Fibroblast of skin of right biceps (primary cell): ENCODE measurements at places on chromosomes 11 and 22.
A peak's percentile ranks its signal among the peaks of the same experiment; 100 is the strongest.

GRCh38 chr11:95327273-95327948, 96.4 kb upstream of the SESN3 start:
- DNase-seq = no peak

DNA sequence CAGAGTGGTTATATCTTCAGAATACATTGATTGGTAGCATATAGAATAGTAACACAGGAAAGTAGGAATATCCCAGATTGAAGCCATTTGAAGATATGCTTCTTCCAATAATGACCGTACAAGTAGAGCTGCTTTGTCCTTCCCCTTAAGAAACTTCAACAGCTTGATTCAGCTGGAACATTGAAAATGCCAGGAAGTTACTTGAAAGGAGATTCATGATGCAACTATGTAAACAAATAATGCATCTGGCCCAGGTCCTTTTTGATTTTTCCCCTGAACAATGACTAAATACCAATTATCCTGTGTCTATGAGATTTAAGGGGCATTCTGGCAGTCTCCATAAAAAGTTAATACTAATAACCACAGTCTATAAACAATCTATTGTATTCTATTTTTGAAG, 3.0 kb downstream of the DKK3 start:
- DNase-seq = peak; percentile 62

DNA sequence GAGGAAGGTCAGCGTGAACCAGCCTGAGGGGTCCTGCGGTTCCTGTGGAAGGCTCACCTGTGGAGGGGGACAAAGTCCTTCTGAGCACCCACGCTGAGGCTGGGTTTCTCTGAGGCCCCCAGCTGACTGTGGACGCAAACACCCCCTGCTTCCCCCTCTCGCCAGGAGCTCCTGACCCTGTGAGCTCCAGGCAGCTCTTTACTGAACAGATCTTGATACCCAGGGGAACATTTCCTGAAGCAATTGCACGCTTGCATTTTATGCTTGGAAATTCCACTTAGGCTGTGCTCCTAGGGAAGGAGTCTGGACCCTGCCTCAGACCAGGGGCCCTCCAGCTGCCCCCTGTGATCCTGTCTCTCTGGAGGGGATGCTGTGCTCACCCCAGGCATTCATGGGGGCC, 454.2 kb upstream of the B3GAT1 start:
- DNase-seq = no peak

- no peak for DNase-seq
Measured at GRCh38 chr11:21494946-21495345, 697.9 kb upstream of the ANO5 start.

GRCh38 chr11:17762309-17762974, 27.9 kb downstream of the KCNC1 start:
- DNase-seq = no peak

- no peak for DNase-seq
Measured at GRCh38 chr11:122785031-122785541, 53.2 kb upstream of the CRTAM start.

- DNase-seq = peak; percentile 72
Measured at GRCh38 chr11:109490953-109491635, 69.1 kb downstream of the C11orf87 start.

DNA sequence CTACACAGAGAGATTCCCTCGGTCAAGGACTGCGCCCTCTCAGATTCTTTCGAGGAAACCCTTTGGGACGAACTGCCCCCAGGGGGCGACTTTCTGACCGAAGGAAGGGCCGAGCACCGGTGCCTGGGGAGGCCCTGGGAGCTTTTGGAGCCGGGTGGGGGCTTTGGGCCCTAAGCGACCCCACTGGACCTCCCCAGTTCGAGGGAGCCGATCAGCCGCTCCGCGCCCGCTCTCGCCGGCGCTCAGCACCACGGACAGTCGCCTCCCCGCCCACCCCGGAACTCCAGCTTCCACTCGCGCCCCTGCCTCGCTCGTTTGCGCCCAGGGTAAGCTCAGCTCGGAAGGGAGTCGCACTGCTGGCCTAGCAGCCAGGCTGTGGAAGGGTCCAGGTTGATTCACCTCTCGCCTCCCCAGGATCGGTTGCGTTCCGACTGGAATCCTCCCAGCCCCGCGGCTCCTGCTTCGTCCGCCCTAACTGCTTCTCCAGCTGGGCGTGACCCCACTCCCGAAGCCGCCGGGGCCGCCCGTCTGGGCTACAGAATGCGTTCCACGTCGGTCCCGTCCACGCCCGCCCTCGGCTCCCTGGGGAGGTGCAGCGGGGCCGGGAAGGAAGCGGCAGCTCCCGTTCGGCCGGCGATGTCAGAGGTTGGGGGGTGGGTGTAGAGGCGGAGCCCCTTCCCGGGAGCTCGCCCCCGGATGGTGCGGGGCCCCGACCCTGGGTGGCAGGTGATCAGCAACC, 428 bp downstream of the SCN3B start:
- peak; percentile 42 for DNase-seq

GRCh38 chr11:907668-908067, 2.9 kb downstream of the CHID1 start:
- no peak for DNase-seq

- DNase-seq = no peak
Measured at GRCh38 chr22:49692499-49693225, 135.0 kb downstream of the BRD1 start.

- no peak for DNase-seq
Measured at GRCh38 chr11:40401132-40401853, 1058.2 kb downstream of the LRRC4C start.

- peak; percentile 71 for DNase-seq
Measured at GRCh38 chr11:42524534-42525227, 787.1 kb upstream of the API5 start.

- DNase-seq = no peak
Measured at GRCh38 chr22:48772286-48772907, 1055.3 kb downstream of the BRD1 start.

- peak; percentile 74 for DNase-seq
Measured at GRCh38 chr11:96062134-96062533, 138.2 kb upstream of the MTMR2 start.

GRCh38 chr22:39068033-39068785, 8.9 kb upstream of the APOBEC3G start:
- no peak for DNase-seq

GRCh38 chr11:47691979-47692378, 23.2 kb downstream of the AGBL2 start:
- no peak for DNase-seq

GRCh38 chr22:24398409-24398808, 29.0 kb upstream of the ADORA2A start:
- DNase-seq = peak; percentile 40

- no peak for DNase-seq
Measured at GRCh38 chr22:21593406-21594232, 26.1 kb downstream of the UBE2L3 start.

DNA sequence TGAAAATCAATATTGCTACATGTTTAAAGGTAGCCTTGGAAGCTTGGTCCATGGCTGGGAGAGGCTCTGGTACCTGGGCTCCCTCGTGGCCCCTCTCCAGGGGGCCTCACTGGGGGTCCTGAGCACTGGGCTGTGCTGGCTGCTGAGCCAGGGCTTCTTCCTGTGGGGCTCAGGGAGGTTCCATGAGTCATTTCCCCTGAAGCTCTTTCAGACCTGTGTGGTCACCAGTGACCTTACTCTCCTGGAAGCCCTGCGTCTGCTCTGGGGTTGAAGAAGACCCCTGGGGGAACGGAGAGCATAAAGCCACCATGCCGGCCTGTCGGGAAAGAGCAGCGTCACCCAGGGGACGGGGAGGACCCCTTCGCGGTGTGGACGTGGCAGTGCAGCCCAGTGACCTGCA, 389.0 kb downstream of the TBC1D22A start:
- DNase-seq = peak; percentile 43

DNA sequence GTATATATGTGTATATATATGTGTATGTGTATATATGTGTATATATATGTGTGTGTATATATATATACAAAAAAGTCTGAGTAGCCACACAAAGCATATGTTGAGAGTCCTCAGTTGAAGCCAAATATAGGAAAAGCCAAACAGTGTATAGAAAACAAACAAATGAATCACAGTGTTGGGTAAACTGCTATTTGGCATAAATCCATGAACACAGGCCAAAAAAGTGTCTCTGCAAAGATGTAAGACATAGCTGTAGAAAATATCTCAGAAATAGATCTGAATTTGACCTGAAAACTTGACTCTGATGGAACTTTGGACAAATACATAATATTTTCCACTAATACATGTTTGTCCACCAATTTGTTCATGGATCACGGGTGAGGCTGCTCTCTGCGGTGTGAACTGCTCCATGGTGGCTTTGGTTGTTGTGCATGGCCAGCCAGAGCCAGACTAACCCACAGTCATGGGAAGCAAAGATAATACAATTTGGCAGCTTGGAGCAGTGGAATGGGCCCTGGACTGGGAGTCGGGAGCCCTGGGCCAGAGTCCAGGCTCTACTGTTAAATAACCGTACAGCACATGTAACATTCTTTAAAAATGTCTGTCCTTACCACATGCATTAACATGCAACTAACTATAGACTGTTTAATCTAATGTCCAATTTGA, 76.9 kb upstream of the EED start:
- DNase-seq = no peak

- no peak for DNase-seq
Measured at GRCh38 chr22:35401863-35402262, 1.9 kb downstream of the MCM5 start.

DNA sequence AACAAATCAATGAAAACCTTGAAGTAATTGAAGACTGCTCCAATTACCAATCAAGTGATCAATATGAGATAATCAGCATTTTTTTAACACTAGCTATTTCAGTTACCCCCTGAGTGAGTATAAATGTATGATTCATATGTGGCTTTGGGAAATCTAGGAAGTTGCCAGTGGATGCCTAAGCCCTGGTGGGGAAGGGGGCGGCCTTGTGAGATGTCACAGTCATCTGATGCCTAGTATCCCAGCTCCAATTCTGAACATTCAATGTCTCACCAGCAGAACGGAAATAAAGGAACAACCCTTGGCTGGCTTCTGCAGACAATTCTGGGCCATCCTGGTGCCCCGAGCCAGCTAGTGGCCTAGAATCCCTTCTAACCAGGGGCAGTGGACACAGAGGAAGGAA, 58.5 kb upstream of the TIMP3 start:
- DNase-seq = peak; percentile 23

DNA sequence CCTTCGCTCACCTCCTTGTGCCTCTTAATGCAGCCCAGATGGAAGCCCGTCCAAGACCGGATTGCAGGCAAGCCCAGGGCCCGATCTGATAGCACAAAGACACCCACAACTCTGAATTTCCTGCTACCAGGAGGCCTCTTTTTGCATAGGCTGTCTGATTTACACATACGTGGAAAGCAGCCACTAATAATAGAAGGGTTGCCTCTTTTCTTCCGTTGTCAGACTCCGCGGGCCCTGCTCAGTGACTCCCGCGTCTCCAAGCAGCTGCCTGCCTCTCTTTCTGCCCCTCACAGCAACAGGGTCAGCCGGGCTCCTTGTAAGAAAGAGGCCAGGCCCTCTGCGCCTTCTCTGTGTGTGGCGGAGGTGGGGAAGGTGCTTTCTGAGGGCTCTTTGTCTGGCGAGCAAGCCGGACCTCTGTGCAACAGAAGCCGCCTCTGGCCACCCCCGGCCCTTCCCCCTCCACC, 26.7 kb downstream of the FLI1 start:
- DNase-seq = peak; percentile 59

GRCh38 chr11:133354069-133354468, 178.2 kb downstream of the OPCML start:
- no peak for DNase-seq

DNA sequence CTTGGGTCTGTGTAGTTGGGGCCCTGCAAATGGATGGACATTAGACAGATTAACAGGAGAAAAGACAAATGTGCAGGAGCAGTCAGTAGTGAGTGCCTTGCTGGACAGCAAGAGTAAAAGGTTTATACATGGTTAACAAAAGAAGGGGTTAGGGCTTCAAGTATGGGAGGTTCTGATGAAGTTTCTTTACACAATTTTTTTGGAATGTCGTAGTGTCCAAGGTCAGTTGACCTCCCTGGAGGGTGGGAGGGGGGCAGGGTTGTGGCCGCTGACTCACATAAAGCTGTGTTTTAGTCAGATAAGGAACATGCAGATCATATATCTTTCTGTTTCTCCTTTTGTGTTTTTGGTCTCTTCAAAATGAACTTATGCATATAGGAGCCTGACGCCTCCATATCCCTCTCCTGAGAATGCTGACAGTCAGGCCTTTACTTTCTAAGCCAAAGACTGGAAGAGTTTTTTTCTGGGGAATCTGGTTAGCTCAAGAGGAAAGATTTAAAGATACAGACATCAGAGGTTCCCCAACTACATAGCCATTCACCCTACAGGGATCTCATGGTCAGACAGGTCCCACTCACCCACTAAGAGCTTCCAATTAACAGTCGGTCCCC, 134.3 kb downstream of the NECTIN1 start:
- peak; percentile 73 for DNase-seq

DNA sequence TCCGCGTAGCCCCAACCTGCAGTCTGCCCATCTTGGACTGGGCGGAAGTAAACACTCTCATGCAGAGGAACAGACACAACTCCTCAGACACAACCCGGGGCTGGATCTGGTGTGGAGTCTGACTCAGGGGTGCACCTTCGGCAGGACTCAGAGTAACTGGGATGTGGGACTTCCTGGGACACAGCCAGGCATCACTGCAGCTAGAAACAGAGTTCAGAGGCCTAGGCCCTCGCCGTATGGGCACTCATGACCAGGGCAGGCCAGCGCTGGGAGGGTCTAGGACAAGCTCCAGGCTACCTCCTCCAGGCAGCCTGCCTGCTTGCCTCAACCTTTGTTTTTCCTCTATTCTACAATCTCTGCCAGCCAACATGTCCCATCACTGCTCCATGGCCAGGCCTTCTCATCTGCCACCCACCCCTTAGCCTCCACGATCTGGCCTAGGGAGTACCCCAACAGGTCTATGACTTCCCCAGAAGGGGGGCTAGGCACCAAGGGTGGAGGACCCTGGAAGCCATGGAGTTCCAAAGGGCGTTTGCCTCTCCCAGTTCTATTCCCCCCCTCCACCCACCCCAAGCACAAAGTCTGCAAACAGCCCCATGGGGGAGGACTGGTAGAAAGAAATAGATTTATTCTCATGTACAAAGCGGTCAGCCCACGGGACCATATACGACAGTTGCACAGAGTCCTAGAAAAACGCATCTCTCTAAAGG, 98.5 kb downstream of the PDE2A start:
- no peak for DNase-seq

DNA sequence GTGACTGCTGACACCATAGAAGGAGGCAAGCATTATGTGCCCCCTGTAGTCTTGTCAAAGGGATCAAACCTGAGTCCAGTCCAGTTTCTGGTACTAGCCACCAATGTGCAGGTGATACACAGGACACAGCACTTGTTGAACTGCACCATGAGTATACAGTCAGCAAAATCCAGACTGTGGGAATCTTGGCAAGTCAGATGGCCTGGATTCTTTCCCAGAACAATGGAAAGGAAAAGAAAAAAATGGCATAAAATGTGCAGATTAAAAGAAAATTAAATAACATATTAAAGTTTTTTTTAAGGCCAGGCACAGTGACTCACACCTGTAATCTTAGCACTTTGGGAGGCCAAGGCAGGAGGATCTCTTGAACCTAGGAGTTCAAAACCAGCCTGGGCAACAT, 16.8 kb downstream of the CRY2 start:
- no peak for DNase-seq

GRCh38 chr11:30244265-30244664, 13.5 kb downstream of the FSHB start:
- peak; percentile 88 for DNase-seq

- no peak for DNase-seq
Measured at GRCh38 chr11:117505285-117505970, 177.8 kb downstream of the CEP164 start.

GRCh38 chr11:10856689-10857458, 979 bp downstream of the ZBED5 start:
- peak; percentile 56 for DNase-seq
